ENCODE measurements at places on chromosomes 6 and 20.

GRCh38 chr6:170369403-170369802 lies 62.8 kb downstream of the FAM120B start:
- DNase-seq: no peak

GRCh38 chr20:7151676-7152470 lies 384.4 kb downstream of the BMP2 start:
- DNase-seq: no peak

DNA sequence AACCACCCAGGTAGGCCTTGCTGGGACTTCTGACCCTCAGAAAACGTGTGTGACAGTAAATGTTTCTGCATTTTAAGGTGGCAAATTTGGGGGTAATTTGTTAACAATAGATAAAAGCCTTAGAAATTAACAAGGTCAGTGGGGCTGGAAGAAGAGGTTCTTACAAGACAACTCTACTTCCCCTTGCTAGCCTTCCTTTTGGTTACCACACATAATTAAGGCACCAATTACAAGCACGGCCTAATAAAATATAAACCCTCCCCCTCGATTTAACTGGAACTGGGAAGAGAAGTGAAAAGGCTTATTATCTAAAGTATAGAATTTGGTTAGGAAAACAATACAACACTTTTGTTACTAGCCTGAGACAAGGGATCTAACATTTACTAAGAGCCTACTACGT lies 38.8 kb downstream of the ELOVL5 start:
- DNase-seq: no peak

DNA sequence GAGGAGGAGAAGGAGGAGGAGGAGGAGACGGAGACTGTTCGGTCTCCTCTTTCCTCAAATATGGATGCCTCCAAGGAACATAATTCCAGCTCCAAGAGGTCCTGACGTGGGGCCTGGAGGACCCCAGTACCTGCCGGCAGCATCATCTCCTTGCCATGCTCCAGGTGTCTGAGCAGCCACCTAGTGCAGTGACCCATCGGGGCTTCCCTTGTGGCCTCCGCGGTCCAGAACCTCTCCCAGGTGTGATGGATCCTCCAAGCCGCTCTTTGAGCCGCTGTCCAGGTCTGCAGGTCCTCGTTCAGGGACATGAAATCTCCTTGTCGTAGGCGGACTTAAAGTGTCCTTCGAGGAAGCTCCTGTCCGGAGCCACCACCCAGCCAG lies 35.8 kb upstream of the HLA-C start:
- no peak for DNase-seq

- DNase-seq: no peak
Measured at GRCh38 chr20:17958373-17959256, 10.0 kb downstream of the SNX5 start.
